Activated CD4-positive, alpha-beta T cell treated with anti-CD3 and anti-CD28 coated beads, Interleukin-2, amount 50 U/mL, for 24 hours (primary cell): ENCODE measurements at places on chromosomes 7 and 10.

DNA sequence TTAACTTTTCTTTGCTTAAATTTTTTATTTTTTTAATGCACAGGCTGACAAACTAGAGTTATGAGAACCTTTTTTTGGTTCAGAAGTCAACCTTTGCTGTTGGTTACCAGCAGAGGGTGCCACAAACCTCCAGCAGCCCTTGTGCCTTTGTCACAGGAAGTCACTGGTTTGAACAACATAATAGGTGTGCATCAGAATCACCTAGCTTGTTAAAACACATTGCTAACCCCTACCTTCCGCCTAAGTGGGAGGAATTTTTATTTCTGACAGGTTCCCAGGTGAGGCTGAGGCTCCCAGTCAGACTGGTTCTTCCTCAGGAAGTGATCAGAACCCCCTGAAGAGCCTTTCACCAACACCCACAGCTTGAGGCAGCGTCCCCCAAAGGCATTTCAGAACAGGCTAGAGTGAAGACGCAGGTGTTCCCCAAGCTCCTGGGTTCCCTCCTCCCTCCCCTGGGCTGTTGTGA is 22.6 kb upstream of the VDAC2 start:
- DNase-seq = peak; percentile 22

DNA sequence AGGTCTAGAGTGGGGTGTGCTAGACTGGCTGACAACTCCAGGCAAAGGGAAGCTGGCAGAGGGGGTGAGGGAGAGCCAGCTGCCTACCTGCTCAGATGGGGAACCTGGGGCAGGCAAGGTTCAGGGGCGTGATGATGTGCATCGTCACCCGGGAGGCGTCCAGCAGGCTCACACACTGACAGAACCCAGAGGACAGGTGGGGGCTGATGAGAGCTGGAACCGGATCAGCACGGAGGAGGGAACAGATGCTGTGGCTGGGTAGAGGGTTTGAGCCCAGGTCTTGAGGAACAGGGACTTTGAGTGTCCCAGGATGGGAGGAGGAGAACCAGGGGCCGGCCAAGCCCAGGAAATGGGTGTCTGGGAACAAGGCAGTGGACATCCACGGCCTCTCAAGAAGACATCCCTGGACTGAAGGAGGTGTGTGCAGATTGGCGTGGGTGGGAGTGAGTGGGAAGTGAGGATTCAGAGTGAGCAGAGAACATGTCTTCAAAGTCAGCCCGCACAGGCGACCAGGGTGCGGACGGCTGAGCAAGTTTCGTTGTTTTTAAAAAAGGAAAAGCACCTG is 3.9 kb downstream of the RASGEF1A start:
- no peak for DNase-seq

DNA sequence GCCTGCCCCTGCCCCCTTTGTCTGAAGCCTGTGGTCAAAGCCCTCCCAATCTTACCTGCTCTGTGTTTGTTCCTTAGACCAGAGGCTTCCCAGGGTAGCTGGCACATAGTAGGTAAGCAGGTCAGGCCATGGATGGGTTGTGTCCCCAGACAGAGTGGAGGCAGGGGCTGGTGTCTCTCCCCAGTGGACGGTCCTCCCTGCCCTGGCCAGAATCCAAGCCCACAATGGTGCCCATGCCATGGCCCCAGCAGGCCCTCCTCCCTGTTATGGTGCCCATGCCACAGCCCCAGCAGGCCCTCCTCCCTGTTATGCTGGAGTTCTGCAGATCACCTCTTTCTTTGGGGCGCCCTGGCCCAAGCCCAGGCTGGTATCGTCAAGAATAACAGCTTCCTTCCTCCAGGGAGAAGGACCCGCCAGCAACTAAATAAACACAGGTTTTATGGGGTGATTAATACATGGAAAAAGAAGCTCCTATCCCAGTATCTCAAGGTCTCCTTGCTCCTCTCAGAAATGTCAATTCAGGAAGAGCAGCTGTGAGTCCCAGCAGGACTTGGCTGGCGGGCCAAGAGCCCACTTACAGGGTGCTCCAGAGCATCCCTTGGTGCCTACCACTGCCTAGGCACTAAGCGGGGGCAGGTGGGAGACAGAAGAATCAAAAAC is 82.0 kb downstream of the NEURL1 start:
- no peak for DNase-seq

DNA sequence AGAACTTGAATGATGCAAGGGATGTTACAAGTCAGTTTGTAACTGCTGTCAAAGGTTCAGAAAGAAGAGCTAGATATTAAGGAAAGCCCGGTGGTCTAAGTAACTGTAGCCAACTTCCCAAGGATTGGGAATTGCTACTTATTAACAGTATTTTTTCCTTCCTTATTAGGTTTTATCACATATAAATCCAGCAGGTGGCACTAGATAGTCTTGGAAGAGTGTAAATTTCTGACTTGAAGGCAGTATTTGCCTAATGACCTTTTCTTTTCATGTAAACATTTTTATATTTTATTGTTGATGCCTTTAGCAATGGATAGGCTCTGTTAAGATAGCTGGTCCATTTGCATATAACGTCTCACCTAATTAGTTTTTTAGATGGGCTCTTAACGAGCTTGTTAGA is 51.2 kb downstream of the ANLN start:
- DNase-seq = no peak

DNA sequence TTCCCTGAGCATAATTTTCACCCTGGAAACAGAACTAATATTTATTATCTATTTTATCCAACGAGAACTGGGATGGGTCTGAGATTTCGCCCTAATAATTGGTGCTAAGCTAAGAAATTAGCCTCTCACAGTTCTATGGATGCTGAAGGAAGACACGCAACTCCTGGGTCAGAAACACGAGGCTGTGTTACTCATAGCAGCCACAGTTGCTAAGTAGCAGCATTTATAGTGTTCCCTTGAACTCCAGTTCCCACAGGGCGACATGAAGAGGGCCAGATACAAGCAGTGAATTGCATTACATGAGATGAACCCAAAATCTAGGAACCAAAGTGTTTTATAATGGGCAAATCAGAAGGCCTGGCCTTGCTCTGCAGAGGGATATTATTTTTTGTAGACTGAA is 109.8 kb upstream of the AGR3 start:
- no peak for DNase-seq

DNA sequence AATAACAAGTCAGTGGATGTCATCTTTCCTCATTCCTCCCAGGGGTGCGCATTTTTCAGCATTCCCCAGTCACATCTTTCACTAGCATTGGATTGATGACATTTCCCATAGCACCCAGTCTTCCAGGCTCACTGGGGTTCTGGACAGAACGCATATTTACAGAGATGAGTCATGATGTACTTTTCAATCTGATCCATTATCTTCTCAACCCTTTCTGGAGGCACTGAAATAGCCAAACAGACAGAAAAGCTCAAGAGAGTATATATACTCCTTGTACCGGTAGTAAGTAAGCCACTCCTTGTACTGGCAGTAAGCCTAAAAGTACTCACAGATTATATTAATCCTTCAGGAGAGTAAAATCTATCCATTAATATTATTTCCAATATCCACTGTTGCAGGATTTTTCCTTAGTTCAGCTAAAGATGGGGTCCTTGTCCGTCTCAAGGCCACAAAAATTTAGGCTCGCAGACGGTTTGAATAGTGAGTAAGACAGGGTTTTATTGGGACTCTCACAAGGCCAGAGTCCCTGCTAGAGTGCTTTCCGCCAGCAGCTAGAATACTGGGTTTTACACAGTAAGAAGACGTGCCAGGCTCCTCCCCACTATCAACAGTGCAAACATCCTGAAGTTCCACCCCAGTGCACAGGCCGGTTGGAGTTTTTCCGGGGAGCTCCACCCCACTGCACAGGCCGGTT is 60.8 kb downstream of the MDH2 start:
- no peak for DNase-seq

- DNase-seq = no peak
These were observed 180.0 kb downstream of the PDE1C start for GRCh38 chr7:31890198-31890597.
